CD8-positive, alpha-beta memory T cell (primary cell): ENCODE measurements at places on chromosomes 7 and 10. TPM values are rescaled to one million over a fixed set of nuclear protein-coding genes. Genes with fewer than 3 reads are reported as not detected.

DNA sequence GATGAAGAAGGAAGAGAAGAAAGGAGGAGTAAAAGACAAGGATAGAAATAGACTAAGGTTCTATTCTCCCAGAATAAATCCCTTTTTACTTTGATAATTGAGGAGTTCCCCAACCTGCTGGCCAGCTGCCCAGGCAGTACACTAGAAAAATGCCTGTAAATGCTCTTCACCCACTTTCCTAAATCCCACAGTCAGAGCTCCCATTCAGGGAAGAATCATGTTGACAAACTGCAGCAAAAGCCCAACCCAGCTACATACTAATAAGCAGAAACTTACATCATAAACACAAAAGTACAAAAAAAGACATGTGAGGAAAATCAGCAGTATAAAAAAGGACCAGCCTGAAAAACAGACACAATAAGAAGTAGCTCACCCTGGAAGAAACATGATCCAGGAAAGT is 15.8 kb upstream of the KDM7A start:
- H3K27me3 ChIP-seq, result no peaks in the 10 kb centered on the region
- no peak for DNase-seq
- no peaks in the 10 kb centered on the region for H3K4me1 ChIP-seq
- H3K36me3 ChIP-seq, result no peaks in the 10 kb centered on the region
- H3K4me3 ChIP-seq, result no peak overlapping the region

DNA sequence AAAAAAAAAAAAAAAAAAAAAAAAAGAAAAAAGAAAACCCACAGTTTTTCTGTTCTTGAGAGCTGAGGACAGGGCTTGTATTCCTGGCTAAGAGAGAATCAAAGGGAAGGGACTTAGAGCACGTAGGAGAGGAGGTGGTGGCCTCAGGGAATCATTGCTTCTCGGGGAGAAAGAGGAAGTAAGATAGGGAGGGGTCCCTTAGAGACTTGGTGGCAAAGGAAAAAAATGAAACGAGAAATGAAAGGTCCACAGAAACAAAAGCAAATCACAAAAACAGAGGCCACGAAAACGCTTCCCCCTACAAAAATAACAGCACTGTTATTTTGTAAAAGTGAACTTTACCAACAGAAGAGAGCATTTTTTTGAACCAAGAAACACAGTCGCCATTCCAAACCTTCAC is 323.1 kb upstream of the GALNT17 start:
- no peak for DNase-seq
- H3K27me3 ChIP-seq, result no peaks in the 10 kb centered on the region

GRCh38 chr10:58578366-58578765 is 65.7 kb downstream of the BICC1 start:
- H3K36me3 ChIP-seq, result no peaks in the 10 kb centered on the region
- DNase-seq, result no peak
- no peaks in the 10 kb centered on the region for H3K27me3 ChIP-seq
- H3K4me3 ChIP-seq, result no peak overlapping the region

DNA sequence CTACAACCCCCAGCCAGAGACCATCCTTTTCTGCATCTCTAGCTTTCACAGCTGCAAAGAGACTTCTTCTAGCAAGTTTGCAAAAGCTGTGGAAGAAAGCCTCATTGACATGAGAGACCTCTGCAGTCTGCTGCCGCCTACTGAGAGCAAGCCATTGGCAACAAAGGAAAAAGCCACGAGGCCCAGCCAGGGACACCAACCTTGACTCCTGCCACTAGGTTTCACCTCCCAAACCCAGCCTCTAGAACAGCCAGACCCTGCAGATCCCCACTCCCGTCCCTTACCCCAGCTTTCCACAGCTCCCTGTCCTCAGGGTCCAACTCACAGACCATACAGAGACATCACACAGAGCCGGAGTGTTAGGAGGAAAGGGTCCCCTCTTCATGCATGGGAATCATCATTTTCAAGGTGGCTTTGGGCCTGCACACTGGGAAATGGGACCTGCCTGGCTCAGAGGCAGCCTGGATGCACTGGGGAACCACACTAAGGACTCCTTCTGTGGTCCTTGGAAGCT is 14.6 kb upstream of the C10orf53 start:
- no peak overlapping the region for H3K27ac ChIP-seq
- H3K4me3 ChIP-seq, result no peak overlapping the region
- DNase-seq, result no peak
- H3K4me1 ChIP-seq, result no peaks in the 10 kb centered on the region
- H3K36me3 ChIP-seq, result no peaks in the 10 kb centered on the region

DNA sequence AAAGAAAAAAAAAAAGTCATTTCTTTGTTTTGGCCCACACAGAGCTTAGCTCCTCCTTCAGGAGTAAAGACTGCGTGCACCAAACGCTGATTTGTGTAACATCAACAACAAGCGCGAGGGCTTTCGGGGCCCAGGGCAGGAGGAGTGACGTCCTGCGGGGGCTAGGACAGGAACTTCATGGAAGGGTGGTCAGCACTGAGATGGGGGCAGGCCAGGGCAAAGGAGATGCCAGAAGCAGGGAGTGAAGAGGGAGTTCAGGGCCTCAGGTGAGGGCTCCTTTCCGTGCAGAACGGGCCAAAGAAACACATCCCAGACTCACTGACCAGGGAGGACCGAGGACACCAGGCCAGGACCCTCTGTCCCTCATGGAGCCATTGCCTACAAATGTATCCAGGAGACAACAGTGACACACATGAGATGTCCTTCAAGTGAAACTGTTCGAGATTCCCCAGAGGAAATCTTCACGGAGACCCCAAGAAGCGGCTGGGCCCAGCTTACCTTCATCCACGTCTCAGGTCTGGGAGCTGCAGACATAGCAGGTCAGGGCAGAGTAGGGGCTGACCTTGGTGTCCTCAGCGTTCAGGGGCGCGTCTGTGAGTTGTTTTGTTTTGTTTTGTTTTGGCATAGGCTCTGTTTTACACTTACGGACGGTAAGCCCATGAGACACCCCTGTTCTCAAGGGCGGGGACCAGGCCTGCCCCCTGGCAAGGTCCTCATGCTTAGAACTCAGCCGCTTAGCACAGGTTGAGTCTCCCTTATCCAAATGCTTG is 30.4 kb upstream of the SHH start:
- DNase-seq, result no peak
- H3K36me3 ChIP-seq, result no peaks in the 10 kb centered on the region
- no peak overlapping the region for H3K27ac ChIP-seq

- no peak overlapping the region for H3K27ac ChIP-seq
- H3K4me1 ChIP-seq, result no peaks in the 10 kb centered on the region
- no peaks in the 10 kb centered on the region for H3K27me3 ChIP-seq
- DNase-seq, result no peak
- no peak overlapping the region for H3K4me3 ChIP-seq
Observed at GRCh38 chr7:77245015-77245755, 45.6 kb upstream of the FGL2 start.

Gene BAG3
- 12.5 TPM for total RNA-seq
